GM13976 (cell line): ENCODE measurements at places on chromosomes 16 and 17.
A peak's percentile ranks its signal among the peaks of the same experiment; 100 is the strongest.

GRCh38 chr16:75027520-75028300 lies 28.9 kb downstream of the ZNRF1 start:
- DNase-seq, result no peak

- no peak for DNase-seq
Measured at GRCh38 chr17:21243516-21244303, 9.5 kb downstream of the NATD1 start.

- no peak for DNase-seq
Measured at GRCh38 chr16:22014271-22014873, 6.5 kb downstream of the MOSMO start.

DNA sequence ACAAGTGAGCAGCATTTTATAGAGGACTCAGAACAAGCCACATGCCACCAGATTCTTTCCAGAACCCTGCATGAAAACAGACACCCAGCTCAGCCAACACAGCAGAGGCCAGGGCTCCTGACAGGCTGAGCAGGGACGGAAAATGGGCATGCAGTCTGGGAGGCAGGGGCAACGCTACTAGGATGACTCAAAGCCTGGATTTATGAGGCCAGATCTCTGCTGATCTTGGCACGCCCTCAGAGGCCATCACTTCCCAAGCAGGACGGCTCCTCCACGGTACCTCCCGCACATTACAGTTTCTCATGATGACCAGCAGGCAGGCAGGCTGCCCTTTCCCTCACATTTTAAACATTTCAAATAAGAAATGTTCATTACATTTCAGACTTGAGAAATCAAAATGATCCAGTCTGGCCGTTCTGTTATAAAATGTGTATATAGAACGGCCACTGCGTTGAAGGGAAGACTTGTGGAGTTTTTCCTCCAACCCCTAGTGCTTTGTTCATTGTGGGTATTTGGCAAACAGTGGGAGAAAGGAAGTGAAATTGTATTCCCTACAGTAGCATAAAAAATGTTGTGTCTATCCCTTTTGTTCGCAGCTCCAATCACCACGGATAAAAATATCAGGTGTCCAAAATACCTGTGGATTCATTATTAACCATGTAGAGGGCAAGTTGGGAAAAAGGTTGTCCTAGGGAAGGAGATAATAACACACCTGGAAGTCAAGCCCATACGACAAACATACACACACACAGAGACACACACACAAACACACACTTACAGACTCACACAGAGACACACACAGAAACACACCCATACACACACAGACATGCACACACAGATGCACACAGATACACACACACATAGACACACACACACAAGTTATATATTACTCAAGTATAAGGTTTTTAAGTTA lies 64.8 kb upstream of the ADAMTS18 start:
- DNase-seq, result no peak

- DNase-seq, result peak; percentile 82
Measured at GRCh38 chr17:78176548-78177025, 8.2 kb downstream of the SYNGR2 start.

GRCh38 chr17:2266865-2267228 lies 36.7 kb downstream of the SMG6 start:
- DNase-seq, result no peak

GRCh38 chr17:50475362-50475761 lies 3.3 kb upstream of the RSAD1 start:
- DNase-seq, result no peak

DNA sequence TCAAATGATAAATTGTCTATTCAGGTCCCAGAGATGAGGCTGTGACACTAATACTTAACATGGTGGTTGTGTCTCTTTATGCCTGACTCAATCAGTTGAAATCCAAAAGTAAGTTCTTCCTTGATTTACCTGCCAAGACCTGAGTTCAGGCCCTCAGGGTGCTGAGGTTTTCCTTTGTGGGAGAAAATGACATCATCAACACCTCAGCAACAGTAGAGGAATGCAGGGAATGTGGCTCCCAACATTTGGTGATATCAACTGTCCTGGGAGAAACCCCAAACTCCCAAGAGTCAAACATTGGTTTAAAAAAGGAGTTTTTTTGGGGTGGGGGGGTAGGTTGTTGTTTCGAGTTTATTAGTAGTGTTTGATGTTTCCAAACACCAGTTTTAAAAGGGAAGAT lies 14.7 kb downstream of the RNF43 start:
- no peak for DNase-seq

DNA sequence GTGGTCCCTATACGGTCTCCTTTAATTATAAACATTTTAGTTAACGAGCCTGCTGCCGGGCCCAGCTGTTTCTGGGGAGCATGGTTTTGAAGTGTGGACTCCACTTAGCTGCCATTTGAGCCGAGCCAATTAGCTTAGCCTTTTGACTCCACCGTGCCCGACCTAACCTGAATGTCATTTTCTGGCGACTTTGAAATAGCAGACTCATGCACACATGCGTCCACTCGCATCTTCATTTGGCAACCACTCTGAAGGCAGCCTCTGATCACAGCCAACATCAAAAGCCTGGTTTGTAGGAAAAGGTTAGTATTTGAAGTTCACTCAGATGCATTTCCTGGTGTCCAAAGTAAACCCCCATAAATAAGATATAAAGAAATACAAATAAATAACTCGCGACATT lies 16.8 kb downstream of the AXIN2 start:
- DNase-seq, result no peak

DNA sequence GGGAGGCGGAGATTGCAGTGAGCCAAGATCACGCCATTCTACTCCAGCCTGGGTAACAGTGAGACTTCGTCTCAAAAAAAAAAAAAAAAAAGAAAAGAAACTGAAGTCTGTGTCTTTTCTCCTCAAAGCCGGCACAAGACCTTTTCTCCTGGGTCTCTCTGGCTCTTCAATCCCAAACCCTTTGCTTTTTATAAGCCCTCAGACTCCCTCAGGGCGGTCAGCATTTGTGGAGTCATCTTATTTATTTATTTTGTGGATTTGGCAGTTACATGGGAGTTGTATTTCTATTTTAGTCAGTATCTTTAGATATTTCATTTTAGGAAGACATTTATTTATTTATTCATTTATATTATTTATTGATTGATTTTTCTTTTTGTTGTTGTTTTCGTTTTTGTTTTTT lies 57.7 kb upstream of the MAP3K14 start:
- no peak for DNase-seq

DNA sequence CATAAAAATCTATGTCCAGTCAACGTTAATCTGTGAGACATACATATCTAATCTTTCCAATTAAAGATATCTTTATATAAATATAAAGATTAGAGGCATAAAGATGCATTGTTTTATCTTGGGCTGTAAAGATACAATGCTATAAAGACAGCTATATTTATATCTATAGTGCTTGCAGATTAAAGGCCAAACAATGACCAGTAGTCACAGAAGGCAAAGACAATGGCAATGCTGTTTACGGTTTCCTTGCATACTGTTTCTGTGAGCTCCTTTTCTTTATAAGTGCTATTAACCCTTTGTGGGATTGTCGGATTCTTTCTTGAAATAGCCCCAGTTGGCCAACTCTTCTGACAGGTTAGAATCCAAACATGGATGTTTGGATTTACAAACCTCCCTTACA lies 85.5 kb upstream of the SALL1 start:
- no peak for DNase-seq

- DNase-seq, result no peak
Measured at GRCh38 chr16:88007321-88007731, 56.1 kb downstream of the BANP start.

DNA sequence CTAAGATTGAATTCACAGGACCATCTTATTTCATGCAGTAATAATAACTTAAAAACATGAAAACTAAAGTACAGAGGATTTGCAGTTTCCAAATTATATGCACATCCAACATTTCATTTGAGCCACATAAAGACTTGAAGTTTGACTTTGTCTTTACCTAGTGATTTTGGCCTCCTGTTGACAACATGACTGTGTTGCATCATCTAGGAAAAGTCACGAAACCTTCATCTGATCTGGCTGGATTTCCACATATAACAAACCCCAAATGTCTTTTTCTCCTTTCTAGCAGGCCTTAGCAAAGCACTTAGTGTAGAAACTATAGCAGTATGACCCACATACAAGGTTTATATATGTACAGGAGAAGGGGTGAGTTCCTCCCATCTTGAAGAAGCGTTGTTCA lies 406.5 kb upstream of the CDH5 start:
- DNase-seq, result no peak

DNA sequence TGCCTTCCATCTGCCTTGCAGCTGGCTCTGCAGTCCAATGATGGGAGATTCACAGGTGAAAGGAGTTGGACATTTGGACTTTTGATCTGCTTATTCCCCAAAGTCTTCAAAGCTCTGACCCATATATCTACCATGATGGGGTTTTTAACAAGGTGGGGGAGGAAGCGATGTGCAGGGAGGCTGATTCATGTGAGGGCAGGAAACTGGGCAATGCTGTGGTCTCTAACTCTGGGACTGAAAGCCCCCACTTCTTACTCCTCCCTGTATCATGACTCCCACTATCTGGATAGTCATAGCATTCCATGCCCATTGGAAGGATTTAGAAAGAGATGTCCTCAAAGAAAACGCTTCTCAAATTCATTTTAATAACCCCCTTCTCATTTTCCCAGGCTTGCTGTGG lies 16.3 kb downstream of the HOXB1 start:
- DNase-seq, result no peak

DNA sequence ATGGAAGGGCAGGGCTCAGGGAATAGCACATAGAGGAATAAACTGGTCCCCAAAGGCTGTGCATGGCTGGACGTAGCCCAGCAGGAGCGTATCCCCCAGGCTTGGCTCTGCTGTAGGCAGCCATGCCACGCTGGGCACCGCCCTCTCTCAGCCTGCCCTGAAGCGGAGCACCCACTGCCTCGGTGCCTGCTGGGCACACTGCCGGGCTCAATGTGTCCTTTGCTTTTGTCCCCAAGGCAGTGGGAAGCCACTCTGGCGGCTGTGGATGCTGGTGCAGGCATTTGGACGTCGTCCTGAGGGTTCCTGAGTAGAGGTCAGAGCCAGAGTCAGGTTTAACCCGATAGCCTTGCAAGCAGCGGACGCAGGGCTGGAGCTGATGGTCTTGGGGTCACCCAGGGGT lies 141.0 kb downstream of the ENGASE start:
- DNase-seq, result no peak

- DNase-seq, result no peak
Measured at GRCh38 chr17:53483704-53484103, 339.0 kb upstream of the KIF2B start.

DNA sequence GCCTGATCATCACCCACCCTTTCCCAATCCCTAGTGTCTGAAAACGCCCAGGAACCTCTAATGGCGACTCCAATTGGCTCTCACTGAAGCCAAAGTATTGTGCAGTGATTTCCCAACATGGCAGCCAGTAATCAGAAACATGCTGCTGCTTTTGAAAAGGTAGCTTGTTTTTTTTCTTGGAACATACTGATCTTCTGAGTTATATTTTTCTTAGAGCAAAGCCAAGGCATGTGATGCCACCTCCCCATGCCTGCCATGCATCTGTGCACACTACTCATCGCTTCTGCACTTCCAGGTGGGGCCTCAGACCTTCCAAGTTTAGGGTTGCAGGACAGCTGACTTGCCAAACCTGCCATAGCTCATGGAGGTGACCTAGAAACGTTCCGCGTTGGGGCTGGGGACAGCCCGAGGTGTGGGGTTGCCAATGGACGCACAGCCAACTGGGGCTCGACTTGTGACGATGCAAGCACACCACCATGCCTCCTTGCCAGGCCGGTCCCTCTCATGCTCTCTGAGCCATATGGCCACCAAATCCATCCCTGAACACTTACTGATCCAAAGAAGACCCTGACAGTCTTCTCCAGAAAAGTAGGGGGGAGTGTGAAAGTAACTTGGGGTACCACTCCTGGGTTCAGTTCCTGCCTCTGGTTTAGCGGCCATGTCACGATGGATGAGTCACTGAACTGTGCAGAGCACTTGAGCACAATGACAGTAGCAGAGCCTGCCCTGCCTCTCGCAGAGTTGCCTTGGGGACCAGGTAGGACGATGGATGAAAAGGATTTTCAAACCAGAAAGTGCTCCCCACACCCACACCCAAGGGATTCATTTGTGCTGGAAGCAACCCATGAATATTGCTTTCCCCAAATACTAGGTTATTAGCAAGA lies 155.7 kb downstream of the CCDC182 start:
- no peak for DNase-seq

DNA sequence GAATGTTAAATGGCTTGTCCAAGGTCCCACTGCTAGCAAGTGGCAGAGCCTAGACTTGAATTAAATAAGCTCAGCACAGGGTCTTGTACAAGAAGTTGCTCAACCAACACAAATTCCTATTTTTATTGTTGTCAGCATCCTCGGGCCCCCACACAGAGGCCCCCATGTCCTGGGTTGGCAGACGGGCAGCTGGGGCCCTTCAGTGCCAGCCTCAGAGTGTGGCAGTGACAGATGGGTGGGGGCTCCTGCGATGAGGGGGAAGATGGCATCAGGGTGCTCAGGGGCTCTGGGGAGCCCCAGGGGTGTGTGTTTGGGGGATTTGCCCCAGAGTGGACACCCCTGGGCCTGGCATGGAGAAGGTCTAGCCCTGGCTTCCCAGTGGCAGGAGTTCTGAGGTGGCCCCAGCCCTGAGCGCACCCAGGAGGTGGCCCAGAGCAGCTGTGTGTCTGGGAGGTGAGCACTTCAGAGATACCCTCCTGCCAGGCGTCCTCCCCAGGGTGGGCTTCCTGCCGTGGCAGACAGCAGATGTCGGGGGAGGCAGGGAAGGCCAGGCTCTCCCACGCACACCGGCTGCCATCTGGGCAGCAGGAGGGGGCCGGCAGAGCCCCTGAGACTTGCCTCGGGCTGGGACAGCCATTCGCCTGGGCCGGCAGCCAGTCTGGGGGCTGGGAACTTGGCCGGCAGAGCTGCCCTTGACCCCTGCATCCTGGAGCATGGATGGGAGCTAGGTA lies 150.8 kb downstream of the C16orf78 start:
- no peak for DNase-seq

- DNase-seq, result no peak
Measured at GRCh38 chr17:55495239-55495638, 16.0 kb downstream of the SMIM36 start.

- DNase-seq, result no peak
Measured at GRCh38 chr16:4623593-4623992, 1.0 kb upstream of the MGRN1 start.

- DNase-seq, result no peak
Measured at GRCh38 chr17:78715000-78715771, 66.9 kb downstream of the CYTH1 start.

DNA sequence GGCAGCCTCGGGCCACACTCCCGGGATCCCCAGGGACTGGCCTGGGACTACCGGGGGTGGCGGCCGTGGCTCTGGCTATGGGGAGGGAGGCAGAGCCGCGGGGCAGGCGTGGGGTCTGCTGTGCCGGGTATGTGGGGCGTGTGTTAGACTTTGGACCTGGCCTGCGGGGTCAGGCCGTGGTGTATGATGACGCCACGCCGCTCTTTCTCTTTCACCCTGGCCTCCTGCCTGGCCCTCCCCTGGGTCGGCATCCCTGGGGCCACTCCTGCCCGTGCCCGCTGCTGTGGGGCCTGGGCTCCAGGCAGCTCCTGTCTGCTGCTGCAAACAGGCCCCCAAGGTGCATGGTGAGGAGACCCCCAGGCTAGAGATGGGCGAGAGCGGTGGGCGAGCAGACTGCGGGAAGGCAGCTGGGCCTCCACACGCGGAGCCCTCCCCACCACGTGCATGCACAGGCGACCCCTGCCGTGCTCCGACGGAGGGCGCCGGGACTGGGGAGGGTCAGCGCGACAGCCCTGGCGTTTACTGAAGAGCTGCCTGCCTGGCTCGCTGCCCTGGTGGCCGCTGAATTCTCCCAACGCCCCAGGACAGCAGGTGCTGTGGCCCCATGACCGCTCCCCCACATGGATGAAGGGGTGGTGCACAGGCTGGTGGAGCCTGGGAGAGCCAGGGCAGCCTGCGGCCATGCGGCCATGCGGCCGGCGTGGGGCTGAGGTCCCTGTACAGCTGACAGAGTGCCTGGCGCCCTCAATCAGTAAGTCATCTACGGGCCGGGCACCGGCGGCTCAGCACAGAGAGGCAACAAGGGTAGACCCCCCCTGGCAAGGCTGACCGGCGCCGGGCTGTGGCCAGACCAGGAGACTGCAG lies 16.0 kb downstream of the CAPN15 start:
- DNase-seq, result no peak
